ENCODE measurements at places on chromosomes 13 and 19. TPM values are rescaled to one million over a fixed set of nuclear protein-coding genes. Genes with fewer than 3 reads are reported as not detected.
A peak's percentile ranks its signal among the peaks of the same experiment; 100 is the strongest.

Gene ZFP14
- total RNA-seq = 4.1 TPM

Gene STOML3
- total RNA-seq = not detected

Gene MEDAG
- total RNA-seq = 163 TPM

DNA sequence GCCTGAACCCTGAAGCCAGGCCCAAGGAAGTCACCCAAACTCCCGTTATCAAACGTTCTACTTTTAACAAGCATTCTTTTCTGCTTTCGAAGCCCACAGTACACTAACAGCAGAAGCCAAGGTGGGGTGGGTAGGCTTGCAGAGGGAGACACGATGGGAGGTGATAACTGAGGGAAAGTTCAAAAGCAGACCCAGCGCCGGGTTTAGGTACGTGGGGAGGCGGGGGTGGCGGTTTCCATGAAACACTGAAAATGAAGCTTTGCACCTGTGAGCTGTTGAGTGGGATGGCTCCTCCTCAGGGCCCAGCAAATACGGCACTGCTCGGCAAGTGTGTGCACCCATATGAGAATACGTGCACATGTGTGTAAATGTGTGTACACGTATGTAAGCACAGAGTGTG lies 49.8 kb downstream of the KLF2 start:
- DNase-seq = no peak

DNA sequence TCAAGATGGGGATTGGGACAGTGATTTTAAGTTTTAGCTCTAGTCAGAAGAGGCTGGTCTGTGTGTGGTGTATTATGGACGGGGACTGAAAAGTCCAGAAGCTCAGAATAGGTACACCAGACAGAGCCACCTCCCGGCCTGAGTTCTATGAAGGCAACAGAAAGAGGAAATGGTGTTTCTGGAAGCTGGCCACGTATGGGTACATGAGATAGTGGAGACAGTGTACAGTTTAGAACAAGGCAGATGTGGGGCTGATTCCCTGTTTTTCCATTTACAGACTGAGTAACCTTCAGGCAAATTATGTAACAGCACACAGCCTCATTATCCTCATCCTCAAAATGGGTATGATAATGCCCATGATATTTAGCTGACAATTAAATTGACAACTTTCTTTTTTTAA lies 1.3 kb downstream of the ZNF175 start:
- no peak for DNase-seq

DNA sequence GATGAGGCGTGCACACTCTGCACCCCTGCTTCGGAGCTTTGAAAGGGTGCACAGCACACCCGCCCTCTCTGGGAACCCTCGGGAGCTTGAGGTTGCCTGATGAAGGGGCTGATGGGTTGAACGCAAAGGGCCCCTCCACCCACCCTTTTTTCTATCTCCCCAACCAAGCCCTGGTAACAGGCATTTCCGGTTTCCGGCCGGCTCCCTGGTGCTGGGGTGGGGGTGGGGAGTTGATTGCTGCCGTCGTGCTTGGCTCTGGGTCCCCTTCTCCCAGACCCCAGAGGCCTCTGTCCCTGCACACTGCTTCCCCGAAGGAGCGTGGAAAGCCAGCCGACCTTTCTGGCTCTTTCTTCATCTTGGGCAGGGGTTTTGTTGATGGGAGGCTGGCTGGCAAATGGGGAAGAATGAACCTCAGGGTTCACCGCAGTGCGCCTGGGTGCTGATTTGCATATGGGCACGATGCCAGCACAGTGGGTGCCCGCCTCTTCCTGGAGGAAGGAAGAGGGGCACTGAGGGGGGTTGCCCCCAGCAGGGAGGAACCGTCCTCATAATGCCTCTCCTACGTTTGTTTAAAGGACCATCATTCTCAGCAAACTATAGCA lies 29.1 kb downstream of the VAV1 start:
- no peak for DNase-seq

GRCh38 chr13:33639158-33639557 lies 178.8 kb upstream of the RFC3 start:
- DNase-seq = no peak

DNA sequence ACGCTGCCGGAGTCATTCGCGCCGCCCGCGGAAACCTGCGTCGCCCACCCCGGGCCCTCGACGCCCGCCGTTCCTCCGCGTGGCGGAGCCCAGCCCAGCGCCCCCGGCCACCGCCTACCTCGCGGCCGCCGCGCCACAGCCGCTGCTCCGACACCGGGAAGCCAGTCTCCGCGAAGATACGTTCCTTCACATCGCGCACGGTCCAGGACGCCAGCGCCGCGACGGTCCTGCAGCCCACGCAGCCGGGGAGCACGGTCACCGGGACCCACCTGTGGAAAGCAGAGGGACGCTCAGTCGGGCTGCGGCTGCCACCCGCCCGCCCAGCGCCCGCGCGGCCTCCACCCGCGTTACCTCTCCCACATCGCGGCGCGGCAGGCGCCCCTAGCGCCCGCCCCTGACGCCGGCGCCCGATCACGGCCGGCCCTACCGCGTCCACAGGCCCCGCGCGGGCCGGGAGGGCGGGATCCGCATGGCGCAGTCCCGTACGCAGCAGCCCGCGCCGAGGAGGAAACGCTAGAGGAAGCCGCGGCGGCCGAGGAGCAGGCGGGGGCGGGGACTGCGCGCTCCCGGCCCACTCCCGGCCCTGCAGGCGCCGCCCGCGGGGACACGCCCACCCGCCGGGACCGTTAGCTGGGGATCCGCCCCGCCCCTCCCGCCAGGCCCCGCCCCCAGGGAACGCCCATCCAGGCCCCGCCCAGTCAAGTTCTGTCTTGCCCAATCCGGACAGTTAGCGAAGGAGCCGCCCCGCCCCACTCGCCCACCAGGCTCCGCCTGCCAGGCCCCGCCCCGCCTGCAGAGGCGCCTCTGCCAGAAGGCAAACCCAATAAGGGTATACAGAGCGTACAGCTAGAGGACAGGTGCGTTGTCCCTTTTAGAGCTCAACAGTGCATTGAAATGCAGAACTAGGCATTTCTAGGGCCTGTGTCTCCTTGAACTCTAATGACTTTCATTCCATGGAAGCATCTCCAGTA lies 58.2 kb downstream of the SACS start:
- DNase-seq = peak; percentile 73

- no peak for DNase-seq
Measured at GRCh38 chr13:109790942-109791605, 4.7 kb upstream of the IRS2 start.

DNA sequence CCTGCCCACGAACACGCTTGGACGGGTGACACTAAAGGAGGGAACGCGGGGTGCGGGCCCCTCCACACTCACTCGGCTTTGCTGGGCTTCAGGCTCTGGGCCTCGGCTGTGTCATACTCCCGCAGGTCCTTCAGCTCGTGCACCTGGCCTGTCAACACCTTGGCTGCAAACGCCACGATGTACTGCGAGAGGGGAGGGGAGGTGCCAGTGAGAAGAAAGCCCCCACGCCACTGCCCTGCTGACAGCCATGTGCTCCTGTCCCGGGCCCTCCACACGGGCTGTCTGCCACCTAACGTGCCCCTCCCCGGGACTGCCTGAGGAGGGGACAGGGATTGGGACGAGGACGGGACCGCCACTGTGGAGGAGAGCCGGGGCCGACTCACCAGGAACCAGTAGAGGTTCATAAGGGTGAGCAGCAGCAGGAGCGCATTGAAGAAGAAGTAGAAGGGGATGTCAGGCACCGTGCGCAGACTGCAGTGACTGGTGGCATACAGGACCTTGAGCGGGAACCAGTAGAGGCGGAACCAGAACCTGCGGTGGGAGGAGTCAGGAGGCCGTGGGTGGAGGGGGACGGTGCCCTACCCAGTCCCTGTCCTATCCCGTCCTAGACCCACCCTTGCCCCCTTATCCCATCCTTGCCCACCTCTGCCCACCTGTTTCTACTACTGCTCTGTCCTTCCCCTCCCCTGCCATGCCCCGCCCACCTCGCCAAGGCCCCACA lies 16.9 kb downstream of the CERS1 start:
- DNase-seq = no peak

GRCh38 chr13:76837801-76838200 lies 48.4 kb downstream of the KCTD12 start:
- no peak for DNase-seq

- DNase-seq = peak; percentile 39
Measured at GRCh38 chr19:41426952-41427646, at the start of gene B3GNT8. TSS of gene B3GNT8 (minus strand) at chr19:41427374. CDS start at chr19:41426778, 596 bp downstream.

- no peak for DNase-seq
Measured at GRCh38 chr19:18452386-18452785, 14.5 kb upstream of the ISYNA1 start.

GRCh38 chr13:110259651-110260050 lies 47.3 kb downstream of the COL4A1 start:
- DNase-seq = no peak

DNA sequence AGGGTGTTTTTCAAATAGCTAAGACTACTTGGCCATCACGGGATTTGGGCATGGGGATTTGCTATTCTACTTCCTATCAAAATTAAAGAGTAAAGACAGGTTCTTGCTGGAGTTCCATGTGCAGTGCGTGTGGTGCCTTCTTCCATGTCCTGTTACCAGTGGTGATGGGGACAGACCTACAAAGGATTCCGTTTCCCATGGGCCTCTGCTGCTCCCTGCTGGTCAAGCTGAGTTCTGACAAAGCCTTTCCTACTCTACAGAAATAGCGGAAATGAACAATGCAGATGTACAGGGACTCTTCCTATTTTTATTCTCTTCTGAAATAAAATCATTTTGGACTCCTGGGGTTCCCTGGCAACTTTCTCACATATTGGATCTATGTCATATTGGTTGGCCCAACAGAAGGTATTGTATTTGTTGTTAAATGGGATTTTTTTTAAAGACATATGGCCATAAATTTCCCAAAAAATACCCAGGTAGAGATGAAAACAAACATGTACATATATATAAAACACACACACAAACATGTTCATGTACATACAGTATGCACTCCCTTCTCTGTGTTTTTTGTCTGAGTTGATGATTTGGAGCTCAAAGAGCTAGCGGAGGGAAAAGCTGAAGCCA lies 90.5 kb upstream of the SLC15A1 start:
- DNase-seq = no peak

- no peak for DNase-seq
Measured at GRCh38 chr13:28716511-28716910, 2.3 kb downstream of the SLC46A3 start.

- DNase-seq = no peak
Measured at GRCh38 chr19:33832633-33833032, 36.0 kb downstream of the KCTD15 start.

DNA sequence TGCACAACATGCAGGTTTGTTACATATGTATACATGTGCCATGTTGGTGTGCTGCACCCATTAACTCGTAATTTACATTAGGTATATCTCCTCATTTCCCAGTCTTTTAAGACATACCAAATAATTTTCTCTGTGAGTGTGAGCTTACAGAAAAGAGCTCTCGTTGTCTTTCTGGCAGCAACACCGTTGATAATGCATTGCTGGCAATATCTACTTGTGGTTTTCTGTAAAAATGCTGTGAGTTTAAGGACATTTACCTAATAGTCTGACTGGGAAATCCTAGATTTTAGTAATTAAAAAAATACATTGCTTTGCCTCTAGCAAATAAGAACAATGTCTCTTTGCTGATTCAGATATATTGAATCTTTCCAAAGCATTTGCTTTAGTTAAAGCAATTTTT lies 8.4 kb downstream of the IGFL3 start:
- DNase-seq = no peak

DNA sequence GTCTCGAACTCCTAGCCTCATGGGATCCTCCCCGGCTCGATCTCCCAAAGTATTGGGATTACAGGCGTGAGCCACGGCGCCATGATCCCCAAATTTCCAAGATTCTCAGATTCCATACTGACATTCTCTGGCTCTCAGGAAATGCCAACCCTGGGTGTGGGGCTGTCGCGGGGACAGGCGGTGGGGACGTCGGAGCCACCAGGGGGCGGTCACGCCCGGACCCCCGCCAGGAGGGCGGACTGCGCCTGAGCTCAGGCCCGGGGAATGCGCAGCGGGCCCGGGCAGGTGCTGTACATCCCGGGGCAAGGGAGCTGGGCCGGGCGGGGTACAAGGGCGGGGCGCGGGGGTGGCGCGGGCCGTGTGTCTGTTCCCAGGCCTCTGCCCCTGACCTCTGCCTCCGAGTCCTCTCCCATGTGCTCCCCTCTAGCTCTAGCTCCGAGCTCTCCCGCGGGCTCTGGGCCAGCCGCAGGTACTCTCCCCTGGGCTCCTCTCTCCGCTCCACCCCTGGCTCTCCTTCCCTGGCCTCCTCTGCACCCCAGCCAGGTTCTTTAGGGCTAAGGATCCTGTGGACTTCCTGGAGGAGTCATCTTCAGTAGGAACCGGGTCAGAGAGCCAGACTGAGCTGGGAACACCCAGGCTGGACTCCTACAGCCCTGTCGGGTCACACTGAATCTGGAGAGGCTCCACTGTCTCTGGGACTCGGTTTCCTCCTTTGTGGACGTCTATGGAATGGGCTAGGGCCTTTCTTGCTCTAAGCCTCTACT lies 2.4 kb downstream of the PPP1R13L start:
- no peak for DNase-seq

GRCh38 chr13:96308568-96308967 lies 218.7 kb downstream of the HS6ST3 start:
- DNase-seq = no peak

DNA sequence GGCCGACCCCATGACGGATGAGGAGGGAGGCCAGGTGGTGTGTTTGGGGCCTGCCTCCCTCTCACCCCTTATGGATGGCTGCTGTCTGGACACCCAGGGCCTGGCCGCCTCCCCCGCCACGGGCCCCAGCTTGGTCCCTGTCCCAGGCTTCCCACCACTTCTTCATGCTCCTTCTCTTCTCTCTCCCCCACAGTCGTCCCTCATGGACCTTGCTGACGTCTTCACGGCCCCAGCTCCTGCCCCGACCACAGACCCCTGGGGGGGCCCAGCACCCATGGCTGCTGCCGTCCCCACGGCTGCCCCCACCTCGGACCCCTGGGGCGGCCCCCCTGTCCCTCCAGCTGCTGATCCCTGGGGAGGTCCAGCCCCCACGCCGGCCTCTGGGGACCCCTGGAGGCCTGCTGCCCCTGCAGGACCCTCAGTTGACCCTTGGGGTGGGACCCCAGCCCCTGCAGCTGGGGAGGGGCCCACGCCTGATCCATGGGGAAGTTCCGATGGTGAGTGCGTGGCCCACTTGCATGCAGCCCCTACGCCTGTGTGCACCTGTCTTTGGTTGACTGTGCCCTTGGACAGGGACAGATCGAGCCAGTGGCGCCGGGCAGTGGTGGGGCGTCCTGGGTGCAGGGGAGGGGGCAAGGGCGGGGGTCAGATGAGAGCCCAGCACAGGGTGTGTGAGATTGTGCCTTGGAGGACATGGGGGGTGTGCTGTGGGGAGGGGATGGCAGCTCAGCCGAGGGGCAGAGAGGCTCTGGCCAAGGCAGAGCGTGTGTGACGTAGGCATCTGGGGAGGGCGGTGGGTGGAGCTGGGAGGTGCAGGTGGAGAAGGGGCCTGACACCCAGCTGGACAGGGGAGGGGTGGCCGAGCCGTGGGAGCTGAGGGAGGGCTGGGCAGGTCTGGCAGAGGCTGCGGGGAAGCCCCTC lies 16.8 kb downstream of the EPN1 start:
- DNase-seq = no peak

DNA sequence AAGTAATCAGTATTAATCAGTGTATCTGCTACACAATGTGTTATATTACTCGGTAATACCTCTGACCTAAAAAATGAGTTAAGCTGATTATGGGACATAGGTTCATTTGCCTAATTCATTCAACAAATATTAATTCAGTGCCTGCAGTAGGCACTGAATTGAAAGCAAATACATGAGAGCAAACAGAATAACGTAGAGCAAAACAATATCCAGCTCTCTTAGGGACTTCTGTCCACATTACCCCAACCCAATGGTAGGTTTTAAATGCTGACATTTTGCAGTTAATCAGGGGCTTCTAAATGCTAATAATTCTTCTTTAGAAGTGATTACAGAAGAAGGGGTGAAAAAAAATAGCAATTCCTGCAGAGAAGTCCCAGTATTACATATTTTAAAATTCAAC lies 4.9 kb downstream of the RCBTB2 start:
- no peak for DNase-seq

Measured in thoracic aorta (tissue), 2 donors.